NCI-H510A treated with DMSO at 0.1 percent for 48 hours (cell line): ENCODE measurements at places on chromosomes 12 and 14.

GRCh38 chr12:125021096-125021495 lies 27.7 kb downstream of the BRI3BP start:
- DNase-seq: no peak

- no peak for DNase-seq
Measured at GRCh38 chr14:60093080-60093479, 1.4 kb downstream of the PCNX4 start.

DNA sequence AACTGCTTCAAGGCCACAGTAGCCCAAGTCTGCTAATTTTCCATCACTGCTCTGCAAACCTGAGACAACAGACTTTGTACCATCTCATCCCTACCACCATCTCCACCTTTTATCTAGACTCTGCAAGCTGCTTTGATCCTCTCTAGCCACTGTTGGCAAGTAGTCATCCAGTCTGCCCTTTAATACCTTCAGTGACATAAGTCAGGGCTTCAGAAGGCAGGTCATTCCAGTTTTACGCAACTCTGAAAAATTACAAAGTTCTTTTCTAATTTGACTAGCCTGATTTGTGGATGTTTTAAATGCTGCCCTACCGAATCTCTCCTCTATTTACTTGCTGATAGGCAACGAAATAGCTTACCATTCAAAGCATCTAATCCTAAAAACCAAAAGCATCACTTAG lies 2.8 kb downstream of the FERMT2 start:
- no peak for DNase-seq

GRCh38 chr14:36006623-36007022 lies 169.9 kb downstream of the PTCSC3 start:
- no peak for DNase-seq

- no peak for DNase-seq
Measured at GRCh38 chr12:23028158-23028802, 403.3 kb downstream of the ETNK1 start.

DNA sequence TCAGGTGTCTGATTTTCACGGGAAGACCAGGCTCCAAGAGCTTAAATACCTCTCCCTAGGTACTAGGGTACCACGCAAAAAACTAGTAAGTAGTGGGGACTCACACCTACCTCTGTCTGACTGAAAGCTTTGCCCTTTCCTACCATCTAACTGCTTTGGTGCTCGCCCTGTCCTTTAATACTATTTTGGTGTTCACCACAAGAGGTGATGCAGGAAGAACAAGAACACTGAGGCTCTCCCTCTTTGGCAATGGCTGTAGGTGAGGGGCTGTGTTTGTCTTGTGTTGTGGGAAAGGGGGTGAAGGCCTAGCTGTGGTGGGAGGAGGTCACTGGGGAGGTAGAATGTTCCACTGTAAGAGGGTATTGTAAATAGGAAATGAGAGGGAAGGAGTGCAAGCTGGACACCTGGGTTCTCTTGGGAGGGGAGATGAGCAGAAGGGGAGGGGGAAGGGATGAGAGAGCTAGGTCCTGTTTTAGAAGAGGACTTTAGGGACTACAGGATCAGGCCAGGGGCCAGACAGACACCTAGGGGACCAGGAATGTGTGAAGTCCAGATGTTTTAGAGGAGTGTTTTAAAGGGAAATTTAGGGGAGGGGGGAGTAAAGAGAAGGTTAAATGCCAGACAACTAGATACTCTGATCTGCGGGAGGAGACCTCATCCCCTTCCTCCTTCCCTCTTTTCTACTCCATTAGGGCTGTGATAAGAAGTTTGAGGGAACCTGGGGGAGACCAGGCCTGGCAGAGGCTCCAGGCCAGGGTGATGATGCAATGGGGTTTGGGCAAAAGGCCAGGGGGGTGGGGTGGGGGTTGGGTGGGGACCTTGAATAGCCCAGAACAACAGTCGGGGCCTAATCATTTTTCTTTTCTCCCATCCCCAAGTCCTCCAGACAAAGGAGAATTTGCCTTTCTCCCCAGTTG lies 2.1 kb downstream of the ITGA5 start:
- no peak for DNase-seq
